Hematopoietic multipotent progenitor cell treated with erythropoietin and hydrocortisone succinate and interleukin-3 and kit ligand, for 6 days (in vitro differentiated cells): ENCODE measurements at places on chromosomes 1 and 21.

DNA sequence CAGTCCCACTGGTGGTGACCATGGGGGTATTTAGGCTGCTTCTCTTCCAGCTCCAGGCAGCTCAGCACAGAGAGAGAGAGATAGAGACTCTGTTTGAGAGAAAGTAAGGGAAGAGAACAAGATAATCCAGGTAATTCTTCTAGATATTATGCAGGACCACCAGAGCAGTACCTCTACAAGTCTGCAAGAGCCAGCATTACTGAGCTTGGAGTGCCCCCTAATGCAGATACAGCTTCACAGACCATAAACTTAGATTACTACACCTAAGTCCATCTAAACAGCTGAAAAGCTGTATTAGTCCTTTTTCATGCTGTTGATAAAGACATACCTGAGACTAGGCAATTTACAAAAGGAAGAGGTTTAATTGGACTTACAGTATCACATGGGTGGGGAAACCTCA is 570.3 kb downstream of the LRRIQ3 start:
- DNase-seq: no peak

DNA sequence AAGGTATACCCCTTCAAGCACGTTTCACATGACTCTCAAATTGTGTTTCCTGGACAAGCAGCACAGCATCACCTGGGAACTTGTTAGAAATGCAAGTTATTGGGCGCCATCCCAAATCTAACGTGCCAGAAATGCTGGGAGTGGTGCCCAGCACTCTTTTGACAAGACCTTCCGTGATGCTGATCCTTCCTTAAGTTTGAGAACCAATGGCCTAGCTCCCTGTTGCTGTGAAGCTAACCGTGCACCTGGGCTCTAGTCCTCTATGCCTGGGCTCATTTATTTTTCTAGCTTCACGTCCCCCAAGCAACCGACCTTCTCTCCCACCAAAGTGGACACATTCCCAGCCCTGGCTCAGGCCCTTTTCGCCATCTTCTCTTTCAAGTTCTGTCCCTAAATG is 4.3 kb downstream of the BEST4 start:
- no peak for DNase-seq

DNA sequence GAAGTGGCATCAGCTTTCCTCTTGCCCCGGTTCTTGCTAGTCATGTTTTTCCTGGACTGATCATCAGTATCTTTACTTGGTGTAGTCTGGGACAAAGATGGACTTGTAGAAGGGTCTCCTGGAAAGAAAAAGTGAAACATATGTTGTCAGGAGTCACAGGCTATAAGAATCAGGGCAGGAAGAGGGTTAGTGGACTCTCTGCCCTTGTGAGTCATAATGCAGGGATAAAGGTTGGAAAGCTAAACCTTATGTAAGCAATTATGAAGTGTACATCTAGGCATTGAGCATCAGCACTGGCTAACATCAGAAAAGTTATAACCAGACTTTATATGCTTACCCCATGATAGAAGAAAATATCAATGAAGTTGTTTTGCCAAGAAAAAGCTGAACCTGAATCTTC is 51.2 kb downstream of the XKR8 start:
- no peak for DNase-seq

DNA sequence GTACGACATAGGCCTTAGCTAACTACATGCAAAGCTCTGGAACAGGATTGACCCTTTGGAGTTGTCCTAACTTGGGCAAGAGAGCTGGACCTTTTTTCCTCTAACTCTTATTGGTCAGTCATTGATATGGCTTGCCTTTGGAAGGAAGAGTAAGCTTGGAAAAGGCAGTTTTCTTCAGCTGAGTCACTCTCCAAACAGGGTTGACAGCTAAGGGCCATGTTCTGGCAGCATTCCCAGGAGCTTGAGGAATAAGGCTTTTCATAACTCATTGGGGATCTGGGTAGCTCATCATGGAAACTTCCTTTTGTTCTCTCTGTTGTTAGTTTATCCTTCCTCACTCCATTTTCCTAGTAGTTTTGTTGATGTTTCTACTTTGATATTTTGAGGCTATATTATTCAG is 14.5 kb upstream of the ERRFI1 start:
- DNase-seq: no peak

DNA sequence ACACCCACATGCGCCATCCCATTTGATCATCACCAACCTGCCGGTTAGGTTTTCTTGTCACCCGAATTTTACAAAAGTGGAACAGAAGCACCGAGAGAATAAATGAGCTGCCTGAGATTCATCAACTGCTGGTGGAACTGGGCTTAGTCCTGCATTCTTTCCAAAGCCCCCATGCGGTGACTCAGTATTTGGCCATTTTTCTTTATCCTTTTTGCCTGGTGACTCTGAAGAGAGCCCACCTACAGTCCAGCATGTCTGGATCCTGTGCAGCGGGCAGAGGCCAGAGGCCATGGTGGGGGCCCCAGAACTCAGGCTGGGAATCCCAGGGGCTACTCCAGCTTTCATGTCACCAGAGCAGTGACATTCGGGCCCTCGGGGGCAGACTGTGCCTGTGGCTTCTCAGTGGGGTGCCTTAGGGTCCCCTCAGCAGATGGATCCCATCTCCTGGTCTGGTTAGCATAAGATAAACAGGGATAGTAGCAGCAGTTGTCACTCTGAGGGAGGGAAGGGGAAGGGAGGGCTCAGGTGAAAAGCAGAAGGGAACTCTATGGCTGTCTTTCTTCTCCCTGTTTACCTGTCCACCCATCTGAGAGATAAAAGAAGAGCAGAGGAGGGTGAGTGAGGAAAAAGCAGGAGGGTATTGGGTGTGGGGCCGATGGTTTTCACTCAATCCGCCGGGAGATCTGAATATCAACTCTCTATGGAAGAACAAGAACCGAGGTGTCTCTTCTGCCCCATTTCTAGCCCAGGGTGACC is 63.2 kb downstream of the KIF26B start:
- no peak for DNase-seq

DNA sequence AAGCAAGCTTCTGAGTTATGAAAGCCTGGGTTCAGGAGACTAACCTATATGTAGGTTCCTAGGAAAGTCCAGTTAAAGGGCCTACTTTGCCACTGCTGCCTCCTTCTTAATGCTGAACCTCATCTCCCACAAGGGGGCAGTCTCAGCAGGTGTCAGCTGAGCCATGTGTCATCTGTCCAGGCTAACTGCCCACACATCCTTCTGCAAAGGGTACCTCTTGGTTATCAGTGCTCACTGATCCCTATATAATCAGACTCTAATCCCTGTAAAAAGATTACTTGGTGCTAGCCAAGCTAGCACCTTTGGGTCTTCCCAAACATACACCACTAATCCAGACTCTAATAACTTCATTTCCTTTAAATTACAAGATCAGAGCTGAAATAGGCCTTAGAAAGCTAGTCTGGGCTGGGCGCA is 9.0 kb downstream of the PRDX1 start:
- peak; percentile 88 for DNase-seq

DNA sequence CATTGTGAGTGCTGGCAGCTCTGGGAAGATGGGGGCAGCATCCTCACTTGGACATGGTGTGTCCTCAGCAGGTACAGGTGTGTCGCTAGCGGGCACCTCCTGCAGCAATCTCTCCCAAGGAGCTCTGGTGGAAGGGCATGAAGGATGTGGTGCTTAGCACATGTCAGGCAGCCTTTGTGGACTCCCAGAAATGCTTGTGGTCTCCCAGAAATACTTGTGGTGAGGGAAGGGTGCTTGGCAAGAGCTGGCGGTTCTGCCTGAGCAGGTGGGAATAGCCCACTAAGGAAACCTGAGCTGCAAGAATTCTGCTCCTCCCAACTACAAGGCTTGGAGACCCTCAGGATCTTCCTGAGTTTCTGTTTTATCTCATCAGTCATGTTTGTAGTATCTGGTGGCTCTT is 371.6 kb downstream of the PRDM2 start:
- no peak for DNase-seq

GRCh38 chr1:208848854-208849253 is 604.7 kb upstream of the PLXNA2 start:
- DNase-seq: no peak

- DNase-seq: no peak
Observed at GRCh38 chr1:108817016-108817415, 39.9 kb downstream of the AKNAD1 start.

GRCh38 chr1:69410457-69410850 is 157.3 kb upstream of the LRRC7 start:
- no peak for DNase-seq

DNA sequence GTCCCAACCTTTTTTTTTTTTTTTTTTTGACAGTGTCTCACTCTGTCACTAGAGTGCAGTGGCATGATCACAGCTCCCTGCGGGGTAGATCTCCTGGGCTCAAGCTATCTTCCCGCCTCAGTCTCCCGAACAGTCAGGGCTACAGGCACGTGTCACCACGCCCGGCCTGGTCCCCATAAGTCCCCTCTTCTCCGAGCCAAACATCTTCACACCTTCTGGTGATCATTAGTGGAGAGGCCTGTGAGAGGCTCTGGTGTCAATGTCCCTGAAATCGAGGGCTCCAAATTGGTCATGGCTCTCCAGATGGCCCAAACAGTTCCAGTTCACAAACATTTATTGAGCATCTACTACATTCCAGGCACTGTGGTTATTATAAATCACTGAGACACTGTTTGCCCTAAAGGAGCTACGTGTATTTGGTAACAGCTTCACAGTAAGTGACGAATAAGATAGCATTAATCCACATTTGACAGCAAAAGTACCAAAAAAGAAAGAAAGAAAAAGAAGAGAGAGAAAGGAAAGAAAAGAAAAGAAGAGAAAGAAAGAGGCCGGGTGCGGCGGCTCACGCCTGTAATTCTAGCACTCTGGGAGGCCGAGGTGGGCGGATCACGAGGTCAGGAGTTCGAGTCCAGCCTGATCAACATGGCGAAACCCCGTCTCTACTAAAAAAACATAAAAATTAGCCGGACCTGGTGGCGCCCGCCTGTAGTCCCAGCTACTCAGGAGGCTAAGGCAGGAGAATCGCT is 867 bp upstream of the TIMM17A start:
- DNase-seq: no peak

GRCh38 chr1:176066709-176067108 is 140.4 kb downstream of the COP1 start:
- no peak for DNase-seq

GRCh38 chr1:13582713-13583443 is 754 bp upstream of the PDPN start:
- DNase-seq: no peak

DNA sequence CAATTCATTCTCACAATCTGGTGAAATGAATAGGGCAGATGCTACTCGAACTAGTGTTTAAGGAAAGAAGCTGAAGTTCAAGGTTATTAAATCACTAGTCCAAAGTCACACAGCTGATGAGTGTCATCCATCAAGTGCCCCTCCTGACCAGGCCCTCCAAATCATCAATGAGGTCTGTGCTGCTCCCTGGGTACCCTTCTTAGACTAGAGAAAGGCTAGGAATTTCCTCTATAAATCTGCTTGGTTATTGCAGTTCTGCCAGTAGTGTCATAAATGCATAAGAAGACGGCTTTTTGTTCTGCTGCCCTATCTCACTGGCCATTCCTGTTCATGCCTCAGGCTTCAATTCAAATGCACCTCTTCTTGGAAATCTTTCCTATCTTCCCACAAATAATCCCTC is 5.5 kb upstream of the KRTAP21-1 start:
- no peak for DNase-seq
